ENCODE measurements at places on chromosomes 11 and 22.

GRCh38 chr22:41479671-41480396, 10.9 kb downstream of the ACO2 start:
- DNase-seq, result no peak

- no peak for DNase-seq
Observed at GRCh38 chr22:47645450-47645914, 883.0 kb downstream of the TBC1D22A start.

- no peak for DNase-seq
Observed at GRCh38 chr11:57073128-57073527, 84.4 kb downstream of the OR5AK2 start.

GRCh38 chr11:83643115-83643514, 356.9 kb upstream of the CCDC90B start:
- DNase-seq, result no peak

DNA sequence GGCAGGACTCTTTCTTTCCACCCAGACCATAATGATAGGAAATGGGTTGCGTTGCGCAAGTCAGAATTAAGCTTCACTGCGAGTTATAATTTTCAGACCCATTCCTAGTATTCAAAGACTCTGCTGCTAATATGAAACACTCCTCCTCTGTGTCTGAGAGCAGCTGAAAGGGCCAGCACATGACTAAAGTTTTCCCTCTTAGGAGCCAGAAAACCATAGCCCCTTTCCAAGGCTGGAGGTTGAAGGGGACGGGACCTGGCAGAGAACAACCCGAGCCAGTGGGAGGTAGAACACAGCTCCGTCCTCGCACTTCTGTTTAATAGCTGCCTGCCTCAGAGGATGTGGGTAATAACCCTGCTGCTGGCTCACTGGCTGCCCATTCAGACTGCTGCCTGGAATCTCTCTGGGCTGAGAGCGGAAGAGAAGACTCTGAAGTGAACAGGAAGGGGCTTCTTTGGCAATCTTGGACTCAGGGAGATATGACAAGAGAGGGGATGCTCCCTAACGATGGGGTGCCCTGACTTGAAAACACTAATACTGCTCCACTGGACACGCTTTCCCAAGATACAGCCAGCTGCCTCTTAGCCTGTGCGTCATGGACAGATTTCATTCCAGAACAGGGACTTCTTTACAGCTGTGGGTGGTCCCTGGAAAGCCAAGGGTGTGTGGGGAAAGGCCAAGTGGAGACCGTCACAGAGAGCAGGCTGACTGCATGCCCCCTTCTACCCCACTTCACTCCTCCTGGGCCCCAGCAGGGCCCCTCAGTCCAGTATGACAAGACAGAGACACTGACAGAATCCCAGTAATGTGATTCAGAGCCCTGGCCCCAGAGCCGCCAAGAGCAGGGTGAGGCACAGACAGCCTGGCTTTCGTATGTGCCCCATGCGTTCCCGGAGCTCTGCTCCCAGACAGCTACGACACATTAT, 156.9 kb downstream of the FEZ1 start:
- no peak for DNase-seq

GRCh38 chr22:41237707-41238569, 2.8 kb downstream of the CHADL start:
- peak; percentile 80 for DNase-seq

DNA sequence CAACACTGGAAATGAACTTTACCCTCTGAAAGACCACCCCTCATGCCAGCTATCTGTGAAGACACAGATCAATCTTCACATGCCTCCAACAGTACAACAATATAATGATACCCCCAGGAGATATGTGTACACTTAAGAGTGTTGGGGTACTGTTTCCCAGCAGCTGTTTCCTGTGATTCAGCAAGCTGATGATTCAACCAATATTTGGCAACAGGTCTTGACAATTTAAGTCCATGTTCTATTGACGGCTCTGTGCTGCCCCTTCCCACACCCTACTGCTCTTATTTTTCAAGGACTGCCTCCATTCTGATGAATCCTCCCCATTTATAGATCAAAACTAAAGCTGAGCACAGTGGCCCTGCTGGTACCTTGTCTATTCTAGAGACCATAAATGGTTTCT, 6.6 kb downstream of the SNX19 start:
- no peak for DNase-seq

DNA sequence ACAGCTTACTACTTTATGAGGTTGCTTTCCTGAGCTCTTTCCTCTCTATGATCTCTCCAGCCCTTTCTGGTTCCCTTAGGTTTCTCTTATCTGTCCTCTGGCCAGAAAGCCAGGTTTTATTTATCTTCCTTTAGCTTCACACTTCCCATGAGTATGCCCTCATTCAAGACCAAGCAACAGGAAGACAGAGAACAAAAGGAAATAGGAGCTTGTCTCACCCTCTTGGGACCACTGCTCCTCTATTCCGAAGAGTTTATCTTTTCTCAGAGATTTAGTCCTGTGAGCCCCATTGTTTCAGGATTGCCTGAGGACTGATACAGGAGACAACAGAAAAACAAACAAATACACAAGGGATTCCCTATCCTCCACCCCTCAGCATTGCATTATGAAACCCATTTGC, 62.4 kb upstream of the CCDC179 start:
- DNase-seq, result no peak

DNA sequence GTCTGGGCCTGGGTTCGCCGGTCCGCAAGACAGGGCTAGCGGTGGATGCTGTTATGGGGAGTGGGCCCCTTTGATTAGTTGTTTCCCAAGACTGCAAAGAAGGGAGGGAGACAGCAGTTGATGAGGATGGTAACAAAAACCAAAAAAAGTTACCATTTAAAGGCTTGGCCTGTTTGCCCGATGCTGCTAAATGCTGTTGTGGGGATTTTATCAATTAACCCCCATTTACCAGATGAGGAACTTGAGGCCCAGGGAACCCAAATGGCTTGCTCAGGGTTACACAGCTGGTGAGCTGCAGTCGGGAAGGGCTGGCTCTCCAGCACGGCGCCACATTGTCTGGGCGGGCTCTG, 3.4 kb downstream of the TRPT1 start:
- no peak for DNase-seq

All from central memory CD4-positive, alpha-beta T cell (primary cell).